Suppressor macrophage (primary cell): ENCODE measurements at places on chromosomes 4 and X.

- DNase-seq, result no peak
These were observed 40.2 kb upstream of the MAGED1 start for GRCh38 chrX:51853251-51853650.

DNA sequence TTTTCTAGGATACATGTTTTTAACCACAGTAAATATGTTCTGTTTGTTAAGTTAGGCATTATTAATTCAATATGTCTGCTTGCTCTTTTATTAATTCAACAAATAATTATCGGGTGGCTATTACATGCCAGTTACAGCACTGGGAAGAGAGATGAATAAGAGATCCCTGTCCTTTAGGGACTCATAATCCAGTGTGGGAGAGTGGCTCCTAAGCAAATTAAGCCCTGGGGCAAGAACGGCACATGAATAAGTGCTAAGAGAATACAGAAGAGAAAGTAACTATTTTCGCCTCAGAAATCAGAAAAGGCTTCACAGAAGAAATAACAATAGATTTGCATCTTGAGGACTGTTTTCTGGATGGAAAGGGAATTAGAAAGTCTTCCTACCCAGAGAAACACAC, 236.7 kb downstream of the NR3C2 start:
- DNase-seq, result no peak

DNA sequence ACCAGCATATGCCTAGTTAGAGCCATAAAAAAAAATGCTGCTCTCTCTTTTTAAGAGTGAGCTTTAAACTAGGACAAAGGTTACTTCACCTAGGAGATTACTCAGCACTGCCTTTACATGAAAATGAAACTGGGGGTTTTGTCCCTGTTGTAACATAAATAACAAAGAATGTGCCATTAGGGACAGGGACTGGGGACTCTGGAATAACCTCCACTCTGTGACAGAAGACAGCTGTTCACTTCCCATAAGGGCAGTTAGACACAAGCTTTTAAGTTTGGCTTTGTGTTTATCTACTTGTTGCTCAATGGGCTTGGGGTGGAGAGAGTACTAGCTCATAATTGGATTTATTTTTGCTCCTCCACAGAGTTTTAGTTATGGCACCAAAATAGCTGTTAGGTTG, 11.9 kb downstream of the ENPEP start:
- no peak for DNase-seq

DNA sequence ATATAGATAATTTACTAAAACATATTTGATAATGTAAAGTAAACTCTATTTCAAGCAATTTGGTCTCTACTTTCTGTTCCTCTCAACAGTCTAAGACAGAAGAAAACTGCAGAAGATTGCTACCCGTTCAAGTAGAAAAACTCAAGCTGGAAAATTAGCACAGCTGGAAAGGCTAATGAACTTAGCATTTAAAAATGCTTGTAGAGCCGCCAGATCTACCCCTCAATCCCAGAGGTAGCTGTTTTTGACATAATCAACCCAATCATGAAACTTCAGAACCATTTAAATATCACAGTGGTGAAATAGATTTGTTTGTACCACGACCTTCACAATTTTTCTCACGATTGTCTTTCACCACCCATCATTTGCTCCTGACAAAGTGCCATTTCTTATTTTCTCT, 479.5 kb downstream of the SPRY1 start:
- DNase-seq, result no peak

- no peak for DNase-seq
These were observed 65.0 kb upstream of the MSX1 start for GRCh38 chr4:4794421-4794820.

DNA sequence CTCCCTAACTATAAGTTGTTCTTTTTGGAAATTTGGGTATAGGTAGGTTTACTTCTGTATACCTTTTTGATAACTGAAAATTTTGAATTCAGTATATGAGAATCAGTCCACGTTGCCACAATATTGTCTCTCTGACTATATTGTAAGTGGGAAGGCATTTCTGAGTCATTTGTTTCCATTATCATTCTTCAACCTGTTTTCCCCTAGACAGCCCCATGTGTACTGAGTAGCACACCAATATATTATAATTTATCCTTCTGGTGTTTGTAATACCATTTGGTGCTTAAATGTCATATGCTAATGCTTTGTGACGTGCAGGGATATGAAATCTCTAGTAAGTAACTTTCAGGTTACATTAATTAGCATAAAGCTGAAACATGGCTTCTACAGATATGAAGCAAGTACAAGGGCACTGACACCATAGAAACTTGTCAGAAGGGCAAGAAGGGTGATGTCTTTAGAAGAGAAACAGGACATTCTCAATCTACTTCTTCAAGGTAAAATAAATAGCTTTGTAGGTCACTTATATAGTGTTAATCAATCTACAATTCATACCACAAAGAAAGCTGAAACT, 27.7 kb downstream of the PAK3 start:
- DNase-seq, result no peak

DNA sequence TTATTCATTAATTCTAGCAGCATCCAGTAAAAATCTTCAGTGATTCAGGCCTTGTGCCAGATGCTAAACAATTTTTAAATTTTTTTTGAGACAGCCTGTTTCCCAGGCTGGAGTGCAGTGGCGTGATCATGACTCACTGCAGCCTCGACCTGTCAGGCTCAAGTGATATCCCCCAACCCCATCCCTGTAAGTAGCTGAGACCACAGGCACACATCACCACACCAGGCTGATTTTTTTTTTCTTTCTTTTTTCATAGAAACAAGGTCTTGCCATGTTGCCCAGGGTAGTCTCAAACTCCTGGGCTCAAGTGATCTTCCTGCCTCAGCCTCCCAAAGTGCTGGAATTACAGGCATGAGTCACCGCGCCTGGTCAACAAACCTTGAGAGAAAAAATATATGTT, 705.5 kb downstream of the ARAP2 start:
- no peak for DNase-seq

DNA sequence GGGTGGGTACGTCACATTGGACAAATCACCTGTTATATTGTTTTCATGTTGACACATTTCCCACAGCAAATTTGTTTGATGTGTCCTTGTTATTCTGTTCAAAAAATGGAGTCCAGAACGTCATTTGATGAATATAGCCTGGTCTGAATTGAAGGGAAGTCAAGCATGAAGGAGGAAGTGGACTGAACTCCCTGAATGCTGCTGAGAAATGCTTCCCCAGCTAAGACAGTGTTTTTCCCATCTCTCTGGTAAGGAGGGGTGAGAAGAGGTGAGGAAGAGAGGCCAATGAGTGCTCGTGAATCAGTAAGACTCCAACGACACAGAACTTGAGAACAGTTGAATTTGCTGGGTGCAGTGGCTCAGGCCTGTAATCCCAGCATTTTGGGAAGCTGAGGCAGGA, 127.4 kb downstream of the RBM47 start:
- DNase-seq, result peak; percentile 79

DNA sequence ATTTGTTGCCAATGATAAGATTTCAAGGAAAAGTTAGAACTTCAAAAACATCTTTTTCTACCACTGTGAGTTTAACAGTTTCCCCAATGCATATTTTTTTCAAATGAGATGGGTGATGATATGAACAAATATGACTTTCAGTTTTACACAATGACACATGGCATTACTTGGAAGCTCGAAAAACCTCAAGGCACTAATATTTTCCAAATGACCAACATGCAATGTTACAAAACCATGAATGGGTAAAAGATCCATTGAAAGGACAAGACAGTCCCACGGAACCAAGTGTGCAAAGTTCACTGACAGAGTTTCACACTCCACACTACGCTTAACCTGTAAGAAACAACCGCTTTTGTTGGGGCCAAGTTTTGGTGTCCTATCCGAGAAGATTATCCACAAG, 84.5 kb downstream of the CD99L2 start:
- DNase-seq, result no peak

DNA sequence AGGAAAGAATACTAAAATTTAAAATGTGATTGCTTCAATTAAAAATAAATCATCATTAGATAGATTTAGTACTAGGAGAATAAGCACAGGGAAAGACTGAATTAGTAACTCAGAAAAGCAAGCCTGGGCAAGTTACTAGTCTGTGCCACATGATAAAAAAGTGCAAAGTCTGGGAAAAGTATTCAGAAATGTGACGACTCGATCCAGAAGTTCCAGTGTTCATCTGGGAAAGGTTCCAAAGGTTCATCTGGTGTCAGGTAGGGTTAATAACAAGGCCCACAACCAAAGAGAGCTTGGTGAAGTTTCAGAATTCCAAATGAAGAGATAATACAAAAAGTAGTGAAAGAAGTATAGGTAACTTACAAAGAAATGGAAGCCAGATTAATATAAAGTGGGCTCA, 78.3 kb upstream of the ARSJ start:
- DNase-seq, result no peak

DNA sequence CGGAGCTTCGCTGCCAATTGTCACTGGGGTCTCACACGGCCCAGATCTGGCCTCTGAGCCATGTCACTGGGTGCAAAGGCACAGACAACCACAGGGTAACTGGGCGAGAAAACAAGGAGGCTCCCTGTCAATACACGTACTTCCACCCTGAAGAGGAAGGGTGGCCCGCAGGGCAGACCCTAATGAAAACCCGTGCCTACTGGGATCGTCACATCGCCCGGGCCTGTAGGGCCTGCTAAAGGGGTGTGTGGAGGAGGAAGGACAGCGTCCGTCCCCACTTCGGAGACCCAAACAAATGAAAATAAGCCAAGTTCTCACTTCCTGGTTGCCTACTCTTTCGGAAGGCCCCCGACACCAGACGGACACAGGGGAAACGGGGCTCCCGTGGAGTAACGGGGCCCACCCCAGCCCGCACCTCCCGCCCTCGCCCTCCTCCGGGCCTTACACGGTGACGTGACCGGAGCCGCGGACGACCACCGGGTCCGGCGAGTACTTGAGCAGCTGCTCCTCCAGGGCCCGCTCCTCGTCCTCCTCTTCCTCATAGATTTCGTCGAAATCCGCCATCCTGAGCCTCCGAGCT, 578 bp downstream of the CHIC2 start:
- peak; percentile 60 for DNase-seq

DNA sequence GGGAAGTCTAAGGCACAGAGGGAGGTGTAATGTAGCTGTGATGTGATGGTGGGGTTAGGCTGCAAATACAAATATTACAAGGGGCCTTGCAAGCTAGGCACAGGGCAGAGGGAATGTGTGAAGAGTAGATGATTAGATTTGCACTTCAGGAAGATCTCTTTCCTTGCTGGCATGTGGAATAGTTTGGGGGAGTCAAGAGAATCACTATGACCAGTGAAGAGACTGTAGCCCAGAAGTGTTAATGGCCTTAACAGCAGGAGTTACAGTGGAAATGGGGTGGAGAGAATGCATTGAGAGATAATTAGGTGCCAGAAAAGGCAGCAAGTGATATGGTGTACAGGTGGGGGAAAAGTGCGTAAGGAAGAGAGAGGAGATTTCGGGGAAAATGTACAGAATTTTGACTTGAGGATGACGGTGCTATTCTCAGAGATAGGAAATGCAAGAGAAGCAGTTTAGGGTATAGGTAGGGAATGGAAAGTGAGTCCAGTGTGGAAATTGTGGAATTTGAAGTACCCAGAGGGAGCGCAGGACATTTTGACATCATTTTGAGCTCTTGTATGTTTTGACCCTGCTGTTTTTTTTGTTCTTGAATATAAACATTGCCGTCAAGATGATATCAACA, 10.2 kb upstream of the TAPT1 start:
- no peak for DNase-seq

GRCh38 chr4:27472364-27472763, 611.7 kb downstream of the STIM2 start:
- DNase-seq, result no peak

DNA sequence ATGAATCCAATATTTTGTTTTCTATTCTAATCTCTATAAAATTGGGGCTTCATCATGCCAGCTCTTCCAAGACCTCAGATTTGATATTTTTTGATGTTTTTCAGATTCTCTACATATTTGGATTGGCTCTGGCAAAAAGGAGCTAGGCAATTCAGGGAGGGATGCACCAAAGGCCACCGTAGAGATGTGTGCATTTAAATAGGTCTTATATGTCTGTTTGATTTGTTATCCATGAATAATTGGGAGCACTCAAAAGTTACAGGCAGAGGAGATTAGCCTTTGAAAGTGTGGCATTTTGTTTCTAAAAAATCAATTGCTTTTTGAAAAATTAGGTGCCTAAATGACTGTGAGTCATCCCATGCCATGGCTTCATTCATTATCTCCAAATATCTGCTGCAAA, 147.1 kb upstream of the RPS6KA6 start:
- DNase-seq, result no peak

DNA sequence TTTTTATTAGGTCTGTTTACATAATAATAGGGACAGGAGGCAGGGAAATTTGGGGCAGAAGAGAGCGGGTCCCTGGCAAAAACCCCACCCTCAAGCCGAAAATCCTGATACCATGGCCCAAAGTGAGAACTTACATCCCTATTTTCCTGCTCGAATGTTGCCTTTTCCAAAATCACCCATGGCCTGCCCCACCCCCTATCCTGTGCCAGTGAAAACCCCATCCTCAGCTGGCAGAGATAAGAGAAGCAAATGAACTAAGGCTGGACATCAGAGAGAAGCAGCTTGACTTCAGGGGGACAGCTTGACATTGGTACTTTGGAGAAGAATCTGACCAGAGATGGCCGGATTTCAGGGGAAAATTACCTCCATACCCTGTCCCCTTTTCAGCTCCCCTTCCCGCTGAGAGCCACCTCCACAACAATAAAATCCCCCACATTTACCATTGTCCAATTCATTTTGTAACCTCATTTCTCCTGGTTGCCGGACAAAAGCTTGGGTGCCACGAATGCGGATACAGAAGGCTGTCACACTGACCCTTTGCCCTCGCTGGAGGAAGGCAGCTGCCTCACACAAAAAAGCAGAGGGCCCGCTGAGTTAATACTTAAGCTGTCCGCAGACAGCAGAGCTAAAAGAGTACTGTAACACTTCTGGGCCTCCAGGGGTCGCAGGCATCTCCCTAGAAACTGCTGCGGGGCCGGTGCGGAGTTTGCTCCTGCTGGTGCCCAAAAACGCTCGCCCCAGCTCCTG, 196.2 kb downstream of the SNCA start:
- no peak for DNase-seq

GRCh38 chr4:153143527-153144348, 60.5 kb upstream of the TRIM2 start:
- no peak for DNase-seq

GRCh38 chr4:8709050-8709728, 116.6 kb downstream of the CPZ start:
- no peak for DNase-seq

GRCh38 chr4:182537031-182537795, 294.0 kb downstream of the TENM3 start:
- DNase-seq, result no peak
